ENCODE measurements at places on chromosomes 5 and 9.
A peak's percentile ranks its signal among the peaks of the same experiment; 100 is the strongest.

GRCh38 chr5:35685161-35685560, 67.5 kb downstream of the SPEF2 start:
- DNase-seq = no peak

- DNase-seq = peak; percentile 95
Measured at GRCh38 chr9:16030528-16031185, 477.8 kb downstream of the CCDC171 start.

GRCh38 chr5:37212096-37212495, 37.1 kb downstream of the CPLANE1 start:
- DNase-seq = no peak

- DNase-seq = no peak
Measured at GRCh38 chr5:91418158-91418557, 35.0 kb upstream of the ARRDC3 start.

DNA sequence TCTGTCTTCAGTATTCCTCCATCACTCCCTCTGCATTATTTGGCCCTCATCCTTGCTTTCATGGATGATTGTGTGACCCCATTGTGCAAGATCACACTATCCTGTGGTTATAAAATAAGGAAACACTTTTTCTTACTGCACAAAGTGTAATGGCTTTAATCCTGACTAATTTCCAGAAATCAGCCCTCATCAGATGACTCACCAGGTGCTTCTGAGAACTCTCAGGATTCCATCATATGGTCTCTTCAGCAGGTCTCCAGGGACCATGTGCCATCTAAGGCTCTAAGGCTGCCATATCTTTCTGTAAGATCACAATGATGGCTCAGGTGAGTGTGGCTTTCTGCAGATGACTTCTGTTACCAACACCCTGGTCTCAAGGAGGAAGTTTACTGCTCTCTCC, 27.3 kb upstream of the FER start:
- DNase-seq = peak; percentile 31

- no peak for DNase-seq
Measured at GRCh38 chr5:174622067-174622466, 102.3 kb upstream of the MSX2 start.

- no peak for DNase-seq
Measured at GRCh38 chr9:4639420-4639819, 22.7 kb upstream of the PLPP6 start.

- DNase-seq = peak; percentile 100
Measured at GRCh38 chr5:149485655-149486615, 65.3 kb downstream of the CSNK1A1 start.

- DNase-seq = no peak
Measured at GRCh38 chr9:36868586-36869282, 165.3 kb downstream of the PAX5 start.

- peak; percentile 14 for DNase-seq
Measured at GRCh38 chr9:123656565-123656964, 273.4 kb downstream of the DENND1A start.

- no peak for DNase-seq
Measured at GRCh38 chr9:118761016-118761790, 608.0 kb downstream of the BRINP1 start.

DNA sequence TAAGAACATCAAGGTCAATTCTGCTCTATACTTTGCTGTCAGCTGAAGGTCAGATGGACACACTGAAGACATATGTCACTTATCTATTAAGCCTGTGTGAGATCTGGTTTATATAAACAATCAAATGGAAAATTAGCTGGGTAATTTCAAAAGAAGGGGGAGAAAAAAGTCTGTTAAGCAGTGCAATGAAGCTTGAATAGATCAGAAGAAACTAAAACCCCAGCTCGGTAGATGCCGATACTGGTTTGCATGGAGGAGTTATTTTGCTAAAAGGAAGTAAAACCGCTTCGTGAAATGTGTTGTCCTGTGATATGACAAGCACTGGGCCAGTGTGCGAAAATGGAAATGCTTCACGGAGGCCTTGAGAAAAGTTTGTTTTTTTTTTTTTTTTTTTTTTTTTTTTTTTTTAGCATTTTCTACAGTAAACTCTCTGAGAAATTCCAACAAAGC, 148.8 kb downstream of the MEF2C start:
- DNase-seq = no peak

DNA sequence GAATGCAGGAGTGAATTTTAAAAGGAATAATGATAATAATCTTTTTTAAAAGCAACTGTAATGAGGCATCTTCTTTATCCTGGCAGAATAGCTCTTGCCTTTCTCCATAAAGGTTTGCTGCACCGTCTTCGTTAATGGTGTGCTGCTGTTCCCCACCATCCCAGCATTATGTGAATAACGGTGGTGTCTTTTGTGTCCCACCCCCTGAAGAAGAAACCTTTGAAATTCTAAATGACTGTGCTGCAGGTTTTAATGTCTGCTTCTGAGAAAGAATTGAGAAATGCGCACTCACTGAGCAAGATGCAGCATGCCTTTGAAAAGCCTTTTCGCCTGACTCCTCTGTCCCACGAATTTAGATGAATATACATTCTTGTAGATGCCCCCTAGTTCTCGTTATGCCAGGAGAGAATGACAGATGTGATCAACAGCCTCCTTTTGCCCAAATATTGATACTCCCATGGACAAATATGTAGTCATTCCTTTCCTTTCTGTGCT, 246.1 kb upstream of the ZNF462 start:
- no peak for DNase-seq

GRCh38 chr5:177607452-177608192, 7.7 kb downstream of the B4GALT7 start:
- DNase-seq = peak; percentile 76

DNA sequence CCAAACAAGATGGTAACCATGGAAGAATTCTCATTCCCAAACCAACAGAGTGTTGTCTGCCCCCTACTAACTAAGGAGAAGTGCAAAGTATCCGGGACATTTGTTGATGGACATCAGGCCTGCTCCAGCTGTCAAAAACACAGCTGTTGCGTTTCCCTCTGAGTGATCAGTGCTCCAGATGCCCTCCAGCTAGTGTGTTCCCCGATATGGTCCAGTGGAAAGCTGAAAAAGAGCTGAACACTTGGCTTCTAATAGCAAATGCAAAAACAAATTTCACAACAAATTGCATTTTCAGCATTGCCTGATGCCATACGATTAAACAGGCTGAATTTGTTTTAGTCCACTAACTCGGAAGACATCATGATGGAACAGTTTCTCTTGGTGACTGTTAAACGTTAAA, 1398.7 kb downstream of the PTPRD start:
- no peak for DNase-seq

GRCh38 chr5:134975078-134975715, 7.5 kb downstream of the CATSPER3 start:
- DNase-seq = no peak

DNA sequence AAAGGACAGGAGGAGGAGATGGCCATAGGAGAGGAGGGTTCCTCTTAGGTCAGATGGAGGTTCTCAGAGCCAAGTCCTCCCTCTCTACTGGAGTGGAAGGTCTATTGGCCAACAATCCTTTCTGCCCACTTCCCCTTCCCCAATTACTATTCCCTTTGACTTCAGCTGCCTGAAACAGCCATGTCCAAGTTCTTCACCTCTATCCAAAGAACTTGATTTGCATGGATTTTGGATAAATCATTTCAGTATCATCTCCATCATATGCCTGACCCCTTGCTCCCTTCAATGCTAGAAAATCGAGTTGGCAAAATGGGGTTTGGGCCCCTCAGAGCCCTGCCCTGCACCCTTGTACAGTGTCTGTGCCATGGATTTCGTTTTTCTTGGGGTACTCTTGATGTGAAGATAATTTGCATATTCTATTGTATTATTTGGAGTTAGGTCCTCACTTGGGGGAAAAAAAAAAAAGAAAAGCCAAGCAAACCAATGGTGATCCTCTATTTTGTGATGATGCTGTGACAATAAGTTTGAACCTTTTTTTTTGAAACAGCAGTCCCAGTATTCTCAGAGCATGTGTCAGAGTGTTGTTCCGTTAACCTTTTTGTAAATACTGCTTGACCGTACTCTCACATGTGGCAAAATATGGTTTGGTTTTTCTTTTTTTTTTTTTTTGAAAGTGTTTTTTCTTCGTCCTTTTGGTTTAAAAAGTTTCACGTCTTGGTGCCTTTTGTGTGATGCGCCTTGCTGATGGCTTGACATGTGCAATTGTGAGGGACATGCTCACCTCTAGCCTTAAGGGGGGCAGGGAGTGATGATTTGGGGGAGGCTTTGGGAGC, 3.1 kb downstream of the EGR1 start:
- peak; percentile 28 for DNase-seq

DNA sequence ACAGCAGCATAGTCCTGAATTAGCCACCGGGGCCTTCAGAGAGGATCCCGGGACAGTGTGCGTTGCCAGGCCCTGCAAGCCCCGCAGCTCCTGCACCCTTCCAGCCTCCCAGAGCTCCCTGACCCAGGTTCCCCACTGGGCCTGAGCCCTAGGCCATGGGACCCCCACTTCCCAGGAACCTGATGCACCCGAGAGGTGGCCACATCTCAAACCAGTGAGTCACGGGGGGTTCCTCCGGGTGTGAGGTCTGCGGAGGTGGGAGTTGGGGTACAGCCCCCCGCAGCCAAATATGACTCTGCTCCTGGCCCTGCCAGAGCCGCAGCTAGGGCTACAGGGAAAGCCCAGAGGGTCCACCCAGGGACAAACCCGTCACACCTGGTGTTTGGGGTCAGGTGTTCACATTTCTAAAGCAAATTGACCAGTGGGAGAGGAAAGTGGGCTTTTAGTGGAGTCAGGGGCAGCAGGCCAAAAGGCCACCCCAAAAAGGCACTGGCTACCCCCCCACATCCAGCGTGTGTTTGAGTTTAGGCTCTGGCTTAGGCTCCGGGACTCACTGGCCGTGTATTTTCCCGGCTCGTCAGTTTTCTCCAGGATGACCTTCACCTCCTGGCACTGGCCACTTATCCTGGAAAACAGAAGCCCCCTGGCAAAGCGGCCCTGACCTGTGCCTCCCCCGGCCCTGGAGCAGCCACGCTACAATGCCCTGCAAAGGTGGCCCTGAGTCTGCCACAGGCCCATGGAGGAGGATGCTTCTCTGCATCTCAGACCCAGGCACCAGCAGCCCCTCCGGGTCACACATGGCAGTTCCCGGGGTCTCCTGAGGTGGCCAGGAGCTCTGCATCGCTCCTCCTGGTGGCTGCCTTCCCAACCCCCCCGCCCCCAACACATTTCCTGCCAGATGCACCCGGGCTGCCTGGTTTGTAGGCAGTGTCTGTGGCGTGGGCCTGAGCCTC, 17.4 kb upstream of the OBP2B start:
- no peak for DNase-seq

GRCh38 chr9:131333771-131334628, 44.5 kb downstream of the PLPP7 start:
- DNase-seq = no peak

GRCh38 chr5:1405121-1405520, 40.1 kb downstream of the SLC6A3 start:
- DNase-seq = no peak

- peak; percentile 74 for DNase-seq
Measured at GRCh38 chr5:179679014-179679674, 1.7 kb downstream of the CBY3 start.

GRCh38 chr5:24480952-24481351, 163.8 kb downstream of the CDH10 start:
- DNase-seq = no peak

DNA sequence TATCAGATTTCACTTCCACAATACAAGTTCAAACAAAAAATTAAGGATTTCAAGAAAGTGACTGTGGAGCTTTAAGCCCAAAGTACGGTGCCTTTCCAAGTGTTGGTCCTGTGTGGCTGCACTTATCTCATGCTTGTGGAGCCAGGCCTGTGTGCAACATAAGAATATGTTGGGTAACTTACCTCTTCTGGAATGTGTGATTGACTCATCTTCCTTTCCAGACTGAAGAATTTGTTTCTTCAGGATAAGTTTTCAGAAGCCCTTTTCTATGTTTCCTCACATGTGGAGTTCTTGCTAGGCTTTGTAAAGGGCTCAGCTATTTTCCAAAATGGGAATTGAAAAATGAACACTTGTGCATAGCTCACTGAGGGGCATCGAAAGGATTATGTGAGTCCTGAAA, 485.1 kb upstream of the PAPPA start:
- peak; percentile 96 for DNase-seq

GRCh38 chr5:103587185-103587748, 24.7 kb upstream of the NUDT12 start:
- peak; percentile 42 for DNase-seq

DNA sequence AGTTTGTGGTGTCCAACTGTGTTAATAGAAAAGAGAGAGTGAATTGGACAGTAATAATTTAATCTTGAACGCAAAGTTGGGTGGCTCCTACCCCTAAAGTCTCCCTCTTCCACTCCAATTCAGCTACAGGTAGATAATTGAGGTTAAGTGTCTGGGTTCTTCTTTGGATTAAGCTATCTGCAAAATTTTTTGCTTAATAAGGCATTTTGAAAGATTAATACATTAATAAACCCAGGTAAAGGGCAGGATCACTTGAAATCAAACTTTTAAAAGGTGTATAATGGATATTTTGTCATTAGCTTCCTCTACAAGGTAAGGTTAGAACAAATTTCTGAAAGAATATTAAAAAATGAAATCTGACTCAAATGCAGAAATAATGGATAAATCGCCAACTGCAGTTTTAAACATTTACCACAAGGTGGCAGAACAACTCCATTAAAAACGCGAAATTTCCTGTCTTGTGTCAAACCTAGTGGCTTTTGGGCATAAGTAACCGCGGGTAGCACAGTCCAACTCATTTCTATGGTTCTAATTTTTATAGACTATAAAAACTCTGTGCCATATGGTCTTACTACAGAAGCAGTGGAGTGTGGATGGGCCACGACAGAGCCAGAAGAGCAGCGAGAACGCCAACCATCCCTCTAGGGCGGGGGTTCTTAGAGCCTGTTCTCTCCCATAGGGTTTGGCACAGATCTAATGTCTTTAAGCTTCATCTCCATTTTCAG, 276.5 kb downstream of the ARHGEF28 start:
- DNase-seq = peak; percentile 70

- DNase-seq = no peak
Measured at GRCh38 chr5:124843596-124843899, 97.1 kb upstream of the ZNF608 start.

DNA sequence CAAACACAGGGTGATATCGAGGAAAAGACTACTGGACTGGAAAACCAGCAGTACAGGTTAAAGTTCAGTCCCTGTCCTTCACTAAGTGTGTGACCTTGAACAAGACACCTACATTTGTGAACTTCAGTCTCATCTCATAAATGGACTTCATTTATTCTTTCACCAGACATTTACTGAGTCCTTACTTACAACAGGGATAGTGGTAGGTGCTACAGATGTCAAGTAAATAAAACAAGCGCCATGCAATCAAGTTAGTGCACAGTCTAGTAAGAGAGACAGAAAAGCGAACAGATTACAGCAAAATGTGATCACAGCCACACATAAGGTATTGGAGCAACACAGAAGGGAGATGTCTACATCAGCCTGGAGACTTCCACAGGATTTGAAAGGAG, 413.2 kb downstream of the ACTL7B start:
- DNase-seq = no peak

DNA sequence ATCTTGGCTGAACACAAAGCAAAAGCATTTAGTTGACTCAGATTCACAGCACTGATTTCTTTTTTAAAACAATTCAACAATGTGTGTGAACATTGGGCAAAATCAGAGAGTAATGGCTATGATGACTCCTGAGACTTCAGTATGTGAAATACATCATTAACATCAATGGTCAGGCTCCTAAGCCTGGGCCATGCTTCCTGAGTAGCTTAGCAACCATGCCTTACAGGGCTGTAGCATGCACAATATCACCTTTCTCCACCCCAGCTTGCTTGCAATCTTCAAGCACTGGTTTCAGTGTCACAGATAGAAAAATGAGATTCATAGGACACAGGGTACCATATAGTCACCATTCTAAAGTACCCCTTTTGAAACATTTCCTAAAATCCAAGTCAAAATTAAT, 41.3 kb downstream of the MACROH2A1 start:
- DNase-seq = no peak
